ENCODE measurements at places on chromosomes 7 and 10. TPM values are rescaled to one million over a fixed set of nuclear protein-coding genes. Genes with fewer than 3 reads are reported as not detected.

The PCGF6 gene
- total RNA-seq: 11.1 TPM

The VGF gene
- total RNA-seq: 15.1 TPM

The ABHD11 gene
- total RNA-seq: 28.1 TPM

The CALY gene
- total RNA-seq: 0.66 TPM

The GNAT3 gene
- not detected for total RNA-seq

The WIPF3 gene
- total RNA-seq: 0.49 TPM

The CEP55 gene
- total RNA-seq: 56.8 TPM

The CALHM1 gene
- not detected for total RNA-seq

The NUTM2E gene
- total RNA-seq: 0.39 TPM

The IQCE gene
- 12.7 TPM for total RNA-seq

The SLC26A5 gene
- total RNA-seq: not detected

The TBX20 gene
- total RNA-seq: 3.2 TPM

The CYP3A7 gene
- not detected for total RNA-seq

The RASA4 gene
- 2.6 TPM for total RNA-seq

The CFAP58 gene
- total RNA-seq: 0.07 TPM

The PPP1R17 gene
- not detected for total RNA-seq

The WEE2 gene
- not detected for total RNA-seq

The IL2RA gene
- total RNA-seq: not detected

All from A549 treated with DMSO at 1 μM for 4 hours (cell line).